ENCODE measurements at places on chromosomes 4 and X.
A peak's percentile ranks its signal among the peaks of the same experiment; 100 is the strongest.

DNA sequence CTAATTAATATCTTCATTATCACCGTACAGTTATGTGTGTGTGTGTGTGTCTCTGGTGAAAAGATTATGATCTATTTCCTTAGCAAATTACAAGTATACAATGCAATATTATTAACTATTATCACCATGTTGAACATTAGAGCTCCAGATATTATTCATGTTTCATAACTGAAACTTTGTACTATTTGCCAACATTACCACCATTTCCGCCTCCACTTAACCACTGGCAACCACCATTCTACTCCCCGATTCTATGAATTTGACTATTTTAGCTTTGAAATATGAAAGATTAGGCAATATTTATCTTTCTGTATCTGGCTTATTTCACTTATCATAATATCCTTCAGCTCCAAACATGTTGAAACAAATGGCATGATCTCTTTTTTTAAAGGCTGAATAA lies 717.9 kb downstream of the ARAP2 start:
- no peak for DNase-seq

DNA sequence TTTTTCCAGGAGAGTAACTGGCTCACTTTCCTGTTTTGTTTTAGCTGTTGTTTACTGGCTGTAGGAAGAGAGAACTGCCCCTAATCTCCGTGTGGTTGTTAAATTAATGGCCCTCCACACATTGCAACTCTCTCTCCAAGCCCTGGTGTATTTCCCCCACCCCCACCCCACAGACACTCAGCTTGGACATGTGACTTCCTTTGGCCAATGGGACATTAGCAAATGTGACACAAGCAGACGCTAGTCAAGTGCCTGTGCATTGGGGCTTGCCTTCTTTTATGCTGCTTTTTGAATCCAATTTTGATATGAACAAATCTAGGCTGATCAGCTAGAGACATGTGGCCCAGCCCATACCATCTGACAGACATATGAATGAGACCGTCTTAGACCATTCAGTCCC lies 59.6 kb upstream of the TAB3 start:
- DNase-seq = no peak

- DNase-seq = no peak
These were observed 571.0 kb upstream of the KLHL4 start for GRCh38 chrX:86946569-86946968.

GRCh38 chr4:106058921-106059320 lies 163.7 kb downstream of the NPNT start:
- DNase-seq = no peak

DNA sequence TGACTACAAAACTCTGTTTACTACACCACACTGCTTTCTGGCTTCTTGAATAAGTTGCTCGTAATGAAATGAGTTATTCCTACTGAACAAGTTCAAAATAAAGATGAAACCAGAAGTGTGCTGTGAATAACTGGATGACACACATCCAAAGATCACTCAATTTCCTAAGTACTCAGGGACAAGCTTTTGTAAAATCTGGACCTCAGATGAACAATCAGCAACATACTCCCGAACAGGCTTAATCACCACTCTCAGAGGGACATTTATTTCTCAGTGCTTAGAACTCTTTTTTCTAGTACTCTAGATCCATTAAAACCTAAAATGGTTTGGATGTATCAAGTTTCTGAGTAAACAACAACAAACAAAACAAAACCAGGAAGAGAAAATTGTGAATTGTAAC lies 61.5 kb upstream of the EXOC1L start:
- no peak for DNase-seq

- DNase-seq = no peak
These were observed 8.0 kb downstream of the TBC1D14 start for GRCh38 chr4:6917461-6918271.

DNA sequence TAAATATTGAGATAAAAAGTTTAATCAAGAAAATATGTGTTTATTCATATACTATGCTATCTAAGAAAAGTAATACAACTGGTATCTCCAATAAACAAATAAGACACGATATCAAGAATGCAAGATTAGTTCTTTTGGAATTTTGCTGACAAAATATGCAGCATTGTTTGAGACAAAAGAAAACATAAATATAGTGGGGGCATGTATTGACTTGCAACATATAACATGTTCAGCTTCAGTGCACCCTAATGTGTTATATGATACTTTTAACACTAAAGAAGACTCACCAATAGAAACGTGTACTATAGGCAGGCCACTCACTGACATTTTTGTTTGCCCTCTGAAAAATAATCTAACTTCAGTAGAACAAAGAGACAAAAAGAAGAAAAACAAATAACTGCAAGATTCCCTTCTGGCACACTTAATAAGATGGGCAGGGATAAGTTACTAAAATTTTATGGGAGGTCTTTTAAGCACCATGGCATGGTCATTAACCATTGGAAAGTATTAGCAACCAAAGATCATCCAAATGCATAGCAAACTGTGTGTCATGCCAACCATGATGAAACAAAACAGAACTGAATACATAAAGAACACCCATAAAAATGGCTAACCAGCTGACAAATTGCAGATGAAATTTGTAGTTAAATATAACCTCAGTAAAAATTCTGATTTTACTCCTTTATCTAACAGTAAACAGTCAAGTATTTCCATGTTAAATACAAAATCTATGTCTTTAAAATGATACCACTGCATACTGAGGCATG lies 447.9 kb upstream of the FAM241A start:
- no peak for DNase-seq

- DNase-seq = no peak
These were observed 127.0 kb upstream of the GATB start for GRCh38 chr4:151887816-151888180.

- DNase-seq = no peak
These were observed 232.9 kb downstream of the ARAP2 start for GRCh38 chr4:36011381-36011780.

DNA sequence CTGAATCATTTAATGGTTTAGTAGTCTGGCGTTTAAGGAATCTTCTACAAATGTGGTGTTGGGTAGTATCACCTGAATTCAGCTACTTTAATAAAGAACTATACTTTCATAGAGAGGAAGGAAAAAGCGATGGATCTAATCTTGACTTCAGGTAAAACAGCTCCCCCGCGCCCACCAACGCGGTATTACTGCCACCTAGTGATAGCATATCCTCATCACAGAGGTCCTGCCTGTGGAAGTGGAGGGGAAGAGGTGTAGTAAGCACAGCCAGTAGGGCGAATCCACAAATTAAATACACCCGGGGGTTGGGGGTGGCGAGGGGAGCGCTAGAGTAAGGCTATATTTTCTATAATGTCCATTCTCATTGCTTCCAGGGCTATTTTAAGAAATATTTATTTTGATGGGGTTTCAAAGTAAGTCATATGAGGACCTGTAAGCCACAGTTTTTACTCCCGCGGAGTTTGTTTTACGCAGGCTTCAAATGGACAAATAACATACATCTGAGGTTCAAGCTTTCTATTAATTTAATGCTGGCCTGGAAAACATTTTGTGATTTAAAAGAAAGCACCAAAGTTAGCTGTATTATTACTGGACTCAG lies 8.3 kb upstream of the DAPP1 start:
- DNase-seq = peak; percentile 65

DNA sequence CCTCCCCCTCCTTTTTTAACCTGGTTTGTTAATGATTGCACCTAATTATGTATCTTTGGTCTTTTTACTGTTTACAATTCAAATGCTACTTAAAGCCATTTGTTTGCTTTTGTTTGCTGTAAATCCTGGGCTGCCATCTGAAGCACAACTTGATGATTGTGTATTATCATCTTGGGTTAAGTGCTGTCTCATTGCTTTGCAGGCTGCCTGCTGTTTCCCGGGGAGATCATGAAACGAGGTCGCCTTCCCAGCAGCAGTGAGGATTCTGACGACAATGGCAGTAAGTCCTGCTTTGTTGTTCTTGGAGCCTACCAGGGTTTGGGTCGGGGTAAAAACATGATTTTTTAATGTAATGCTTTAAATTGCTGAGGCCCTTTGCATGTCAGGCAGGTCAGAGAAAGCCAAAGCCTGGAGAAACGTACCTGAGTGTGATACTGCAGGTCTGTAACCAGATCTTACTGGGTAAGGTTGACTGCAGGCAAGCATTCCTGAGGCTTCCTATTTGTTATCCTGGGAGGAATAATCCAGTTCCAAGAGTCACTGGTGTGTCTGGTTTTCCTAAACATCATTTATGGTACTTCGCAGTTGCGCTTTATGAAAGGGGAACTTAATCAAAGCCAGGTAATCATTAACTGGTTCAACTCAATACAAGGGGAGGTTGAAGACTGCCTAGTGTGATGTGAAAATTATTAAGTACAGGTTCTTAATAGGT lies 22.2 kb downstream of the JADE1 start:
- no peak for DNase-seq

- DNase-seq = no peak
These were observed 59.3 kb upstream of the PACRGL start for GRCh38 chr4:20640989-20641388.

DNA sequence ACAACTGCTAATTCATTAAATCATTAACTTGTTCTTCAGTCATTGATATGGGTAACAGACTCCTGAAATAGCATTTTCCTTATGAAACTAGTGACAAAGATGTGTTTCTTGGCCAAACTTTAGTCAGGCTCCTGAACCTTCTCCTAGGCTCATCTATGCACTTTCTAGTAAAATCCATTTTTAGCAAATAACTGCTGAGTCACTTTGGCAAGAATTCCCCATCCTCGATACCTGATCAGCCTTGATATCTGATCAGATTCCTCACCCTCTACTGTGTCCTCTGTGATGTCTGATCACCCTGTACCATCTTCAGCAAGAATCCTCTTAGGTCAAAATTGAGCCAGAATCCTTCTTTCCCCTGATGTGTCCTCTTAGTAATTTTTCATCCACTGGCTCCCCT lies 161.2 kb upstream of the TAPT1 start:
- DNase-seq = no peak

- no peak for DNase-seq
These were observed 59.6 kb downstream of the SEC24D start for GRCh38 chr4:118776157-118776954.

GRCh38 chrX:42746606-42747005 lies 31.4 kb downstream of the PPP1R2C start:
- DNase-seq = no peak

- no peak for DNase-seq
These were observed 177.2 kb downstream of the TSPAN5 start for GRCh38 chr4:98481167-98481566.

- no peak for DNase-seq
These were observed 80.9 kb downstream of the NKX6-1 start for GRCh38 chr4:84417997-84418709.

- DNase-seq = no peak
These were observed 44.3 kb downstream of the CCNG2 start for GRCh38 chr4:77201343-77201742.

DNA sequence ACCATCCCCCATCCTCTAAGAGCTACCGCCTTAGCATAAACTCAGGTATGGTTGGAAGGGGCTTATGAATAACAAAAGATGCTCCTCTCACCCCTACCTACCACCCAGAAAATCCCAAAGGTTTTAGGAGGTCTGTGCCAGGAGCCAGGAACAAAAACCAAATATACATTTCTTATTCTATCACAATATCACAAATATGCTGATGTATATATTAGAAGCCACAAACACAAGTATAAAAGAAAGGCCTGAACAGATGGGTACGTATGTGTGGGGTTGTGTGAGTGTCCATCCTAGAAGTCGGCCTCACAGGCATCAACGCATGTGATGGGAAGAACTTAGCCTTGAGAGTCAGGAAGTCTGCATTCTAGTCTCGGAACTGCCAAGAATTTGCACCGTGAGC lies 8.7 kb upstream of the ANXA5 start:
- no peak for DNase-seq

- DNase-seq = no peak
These were observed 4.8 kb downstream of the TBC1D14 start for GRCh38 chr4:6914448-6914847.

DNA sequence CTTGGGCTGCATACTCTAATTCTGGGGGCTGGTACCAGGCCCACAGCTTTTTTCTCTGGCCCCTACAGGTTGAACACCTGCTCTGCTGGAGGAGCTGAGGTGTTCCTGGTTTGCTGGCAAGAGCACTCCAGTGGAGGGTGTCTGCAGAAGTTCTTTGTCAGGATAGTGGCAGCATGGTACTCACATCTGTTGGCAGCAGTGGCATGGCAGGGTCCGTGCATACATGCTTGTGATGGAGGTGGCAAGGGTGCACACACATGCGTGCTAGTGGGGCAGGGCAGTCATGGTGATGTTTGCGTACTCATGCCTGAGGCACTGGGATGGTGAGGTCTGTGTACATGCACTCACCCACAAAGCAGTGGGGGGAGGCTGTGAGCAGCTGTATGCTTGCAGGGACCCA lies 235.5 kb upstream of the KLF8 start:
- no peak for DNase-seq

DNA sequence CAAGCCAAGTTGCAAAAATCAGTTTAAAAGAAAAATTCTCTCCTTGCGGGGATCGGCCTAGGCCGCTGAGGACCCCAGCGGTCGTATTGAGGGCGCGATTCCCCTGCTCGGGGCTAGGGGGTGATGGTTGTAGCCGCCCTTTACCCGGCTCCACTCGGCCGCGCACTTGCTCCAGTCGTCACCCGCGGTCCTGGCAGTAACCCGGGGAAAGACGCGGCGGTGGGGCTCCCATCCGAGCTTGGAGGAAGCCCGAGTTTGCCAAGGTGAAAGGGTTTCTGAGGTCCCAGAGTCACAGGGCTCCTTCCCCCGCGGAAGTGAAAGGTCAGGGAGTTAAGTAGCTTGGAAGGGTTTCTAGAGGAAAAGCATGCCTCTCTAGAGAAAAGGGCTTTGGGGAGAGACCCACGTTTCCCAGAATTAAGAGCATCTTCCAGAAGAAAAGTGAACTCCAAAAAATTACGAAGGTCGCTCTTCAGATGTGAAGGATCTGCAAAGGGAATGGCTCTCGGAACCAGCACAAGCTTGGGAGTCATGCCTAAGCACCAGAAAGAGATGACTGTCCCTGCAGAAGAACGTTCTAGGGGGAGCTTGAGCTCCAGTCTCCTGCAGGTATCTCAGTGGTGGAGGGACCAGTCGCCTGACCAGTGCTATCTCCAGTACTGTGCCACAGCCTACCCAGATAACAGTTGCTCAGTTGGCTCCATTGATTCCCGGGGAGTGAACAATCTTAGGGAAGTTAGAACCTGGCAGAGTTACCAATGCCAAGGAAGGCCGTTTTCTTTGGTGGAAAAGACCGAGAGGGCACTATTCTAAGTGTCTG lies 875 bp downstream of the LAP3 start:
- DNase-seq = peak; percentile 23

GRCh38 chr4:155548173-155548572 lies 118.5 kb upstream of the GUCY1A1 start:
- DNase-seq = no peak

DNA sequence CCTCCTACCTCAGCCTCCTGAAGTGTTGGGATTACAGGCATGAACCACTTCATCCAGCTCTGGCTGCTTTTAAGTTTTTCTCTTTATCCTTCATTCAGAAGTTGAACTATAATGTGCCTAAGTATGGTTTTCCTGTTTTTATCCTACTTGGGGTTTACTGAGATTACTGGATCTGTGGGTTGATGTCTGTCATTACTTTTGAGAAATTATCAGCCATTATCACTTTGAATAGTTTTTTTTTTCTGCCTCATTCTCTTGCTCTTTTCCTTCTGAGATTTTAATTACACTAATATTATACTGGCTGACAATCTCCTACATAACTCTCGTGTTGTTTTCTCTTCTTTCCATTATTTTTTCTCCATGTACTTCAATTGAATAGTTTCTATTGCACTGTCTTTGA lies 47.6 kb upstream of the MORC4 start:
- DNase-seq = no peak

GRCh38 chrX:4570151-4570550 lies 856.7 kb upstream of the PRKX start:
- no peak for DNase-seq
